ENCODE measurements at places on chromosomes 12 and 14.

DNA sequence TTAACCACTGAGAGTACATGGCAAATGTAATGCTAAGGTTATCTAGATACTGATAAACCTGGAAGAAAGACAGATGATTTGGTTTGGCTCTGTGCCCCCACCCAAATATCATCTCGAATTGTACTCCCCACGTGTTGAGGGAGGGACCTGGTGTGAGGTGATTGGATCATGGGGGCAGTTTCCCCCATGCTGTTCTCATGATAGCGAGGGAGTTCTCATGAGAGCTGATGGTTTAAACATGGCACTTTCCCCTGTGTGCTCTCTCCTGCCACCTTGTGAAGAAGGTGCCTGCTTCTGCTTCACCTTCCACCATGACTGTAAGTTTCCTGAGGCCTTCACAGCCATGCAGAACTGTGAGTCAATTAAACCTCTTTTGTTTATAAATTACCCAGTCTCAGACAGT is 14.2 kb downstream of the NOXRED1 start:
- DNase-seq = no peak

GRCh38 chr12:47901063-47901717 is 3.6 kb downstream of the VDR start:
- peak; percentile 55 for DNase-seq

DNA sequence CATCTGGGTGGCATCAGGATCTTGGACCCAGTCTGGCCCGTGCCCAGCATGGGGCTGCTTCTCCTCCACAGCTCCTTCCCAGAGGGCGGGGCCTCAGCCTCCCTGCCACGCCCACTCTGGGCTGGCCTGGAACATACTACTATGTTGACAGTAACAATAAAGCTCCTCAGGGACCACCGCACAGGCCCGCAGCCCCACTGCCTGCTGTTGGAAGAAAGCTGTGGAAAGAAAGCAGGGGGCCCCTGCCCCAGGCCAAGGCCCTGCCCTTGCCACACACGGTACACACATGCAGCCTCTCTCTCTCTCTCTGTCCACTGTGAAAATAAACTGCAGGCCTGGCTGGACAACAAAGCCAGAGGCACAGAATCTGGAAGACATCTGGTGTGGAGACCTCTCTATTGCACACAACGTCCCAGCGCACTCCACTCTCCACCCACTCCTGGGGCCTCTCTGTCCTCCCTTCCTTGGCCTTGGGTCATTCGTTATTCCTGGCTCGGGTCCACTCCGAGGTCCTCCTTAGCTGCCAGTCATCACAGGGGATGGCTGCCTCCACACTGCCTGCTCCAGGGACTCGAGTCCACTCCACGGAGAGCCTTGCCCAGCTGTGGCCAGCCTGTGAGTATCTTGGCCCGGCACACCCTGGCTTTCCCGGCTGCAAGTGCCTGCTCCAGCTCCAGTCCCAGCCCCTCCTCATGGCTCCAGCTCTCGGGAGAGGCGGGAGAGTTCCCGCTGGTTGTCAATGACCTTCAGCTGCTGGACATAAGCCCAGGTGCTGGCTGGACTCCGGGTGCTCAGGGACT is 11.8 kb upstream of the ENDOU start:
- DNase-seq = no peak

DNA sequence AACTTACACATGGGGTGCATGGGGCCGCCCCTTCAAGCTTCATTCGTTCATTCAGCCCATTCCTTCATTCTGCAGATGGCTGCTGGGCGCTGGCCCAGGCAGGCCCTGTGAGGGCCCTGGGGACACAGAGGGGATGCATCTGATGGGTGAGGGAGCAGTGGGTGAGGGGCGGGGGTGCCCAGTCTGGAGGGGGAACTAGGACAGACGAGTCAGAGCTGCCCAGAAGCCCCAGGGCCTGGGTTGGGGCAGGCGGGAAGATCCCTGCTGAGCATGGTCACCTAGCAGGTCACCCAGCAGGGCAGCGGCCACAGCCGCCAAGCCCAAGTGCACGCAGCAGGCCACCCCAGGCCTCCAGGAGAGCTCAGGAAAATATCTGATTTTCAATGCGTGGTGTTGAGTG is 14.1 kb downstream of the TRMT61A start:
- DNase-seq = no peak

- no peak for DNase-seq
Observed at GRCh38 chr12:54601841-54602240, 13.4 kb upstream of the PPP1R1A start.

DNA sequence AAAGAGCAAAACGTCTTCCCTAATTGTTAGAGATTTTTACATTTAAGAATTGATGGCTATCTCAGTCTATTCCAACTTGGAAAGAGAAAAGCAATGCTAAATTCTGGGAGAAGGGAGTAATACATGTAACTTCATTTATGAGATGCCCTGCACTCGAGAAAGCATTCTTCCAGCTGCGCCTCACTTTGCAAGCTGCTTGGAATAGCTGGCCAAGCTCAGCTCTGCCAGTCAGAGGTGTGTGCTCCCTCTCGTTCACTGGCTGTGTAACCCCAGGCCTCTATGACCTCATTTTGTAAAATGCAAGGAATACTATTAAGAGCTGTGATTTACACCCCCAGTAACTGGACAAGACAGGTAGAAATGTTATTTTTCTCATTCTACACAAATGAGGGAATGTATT is 79.1 kb downstream of the OTX2 start:
- DNase-seq = no peak

GRCh38 chr12:20004952-20005351 is 363.4 kb upstream of the PDE3A start:
- DNase-seq = no peak

- DNase-seq = no peak
Observed at GRCh38 chr14:30242744-30243143, 315.1 kb upstream of the PRKD1 start.

DNA sequence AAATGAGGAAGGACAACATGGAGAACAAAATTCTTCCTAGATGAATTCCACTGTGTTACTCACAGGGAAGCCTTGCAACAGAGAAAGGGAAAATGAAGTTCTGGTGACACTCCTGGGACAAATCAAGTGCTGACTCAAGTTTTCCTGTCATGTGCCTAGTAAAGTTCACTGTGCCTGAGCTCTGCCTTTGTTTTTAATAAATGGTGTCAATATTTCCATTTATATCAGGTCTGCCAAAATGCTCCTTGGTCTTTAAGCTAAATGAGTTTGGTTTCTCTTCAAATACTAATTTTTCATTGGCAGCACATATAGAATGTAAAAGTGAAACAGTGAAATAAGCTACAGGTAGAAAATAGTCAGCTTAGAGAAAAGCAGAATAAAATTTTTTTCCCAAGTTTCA is 33.0 kb downstream of the HIGD1C start:
- peak; percentile 49 for DNase-seq

- DNase-seq = no peak
Observed at GRCh38 chr12:8453796-8454195, 2.0 kb upstream of the CLEC6A start.
